Stimulated activated CD4-positive, alpha-beta T cell treated with anti-CD3 and anti-CD28 coated beads, Interleukin-4, amount 100 ng/mL, for 24 hours (primary cell): ENCODE measurements at places on chromosomes 5 and 9.

- no peak for DNase-seq
Observed at GRCh38 chr5:62560786-62561185, 17.8 kb upstream of the LRRC70 start.

- no peak for DNase-seq
Observed at GRCh38 chr5:548256-548655, 24.0 kb upstream of the SLC9A3 start.

- DNase-seq, result no peak
Observed at GRCh38 chr9:94983552-94983951, 257.1 kb downstream of the AOPEP start.

DNA sequence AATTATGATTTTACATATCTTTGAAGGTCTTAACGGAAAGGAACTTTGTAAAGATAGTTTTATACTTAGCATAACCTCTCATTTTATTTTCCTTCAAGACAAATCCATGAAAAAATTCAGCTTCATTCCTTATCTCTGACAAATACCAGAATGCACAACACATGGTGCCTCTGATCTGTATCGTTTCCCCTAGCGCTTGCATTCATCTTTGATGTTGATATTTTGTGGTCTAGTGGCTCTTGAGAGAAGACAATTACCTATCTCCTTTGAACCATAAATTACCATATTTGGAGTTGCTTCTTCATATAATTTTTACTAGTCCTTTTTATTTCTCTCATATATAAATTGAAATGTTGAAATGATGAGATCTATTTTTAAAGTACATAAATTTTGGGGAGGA lies 551.3 kb downstream of the PDE4D start:
- no peak for DNase-seq

DNA sequence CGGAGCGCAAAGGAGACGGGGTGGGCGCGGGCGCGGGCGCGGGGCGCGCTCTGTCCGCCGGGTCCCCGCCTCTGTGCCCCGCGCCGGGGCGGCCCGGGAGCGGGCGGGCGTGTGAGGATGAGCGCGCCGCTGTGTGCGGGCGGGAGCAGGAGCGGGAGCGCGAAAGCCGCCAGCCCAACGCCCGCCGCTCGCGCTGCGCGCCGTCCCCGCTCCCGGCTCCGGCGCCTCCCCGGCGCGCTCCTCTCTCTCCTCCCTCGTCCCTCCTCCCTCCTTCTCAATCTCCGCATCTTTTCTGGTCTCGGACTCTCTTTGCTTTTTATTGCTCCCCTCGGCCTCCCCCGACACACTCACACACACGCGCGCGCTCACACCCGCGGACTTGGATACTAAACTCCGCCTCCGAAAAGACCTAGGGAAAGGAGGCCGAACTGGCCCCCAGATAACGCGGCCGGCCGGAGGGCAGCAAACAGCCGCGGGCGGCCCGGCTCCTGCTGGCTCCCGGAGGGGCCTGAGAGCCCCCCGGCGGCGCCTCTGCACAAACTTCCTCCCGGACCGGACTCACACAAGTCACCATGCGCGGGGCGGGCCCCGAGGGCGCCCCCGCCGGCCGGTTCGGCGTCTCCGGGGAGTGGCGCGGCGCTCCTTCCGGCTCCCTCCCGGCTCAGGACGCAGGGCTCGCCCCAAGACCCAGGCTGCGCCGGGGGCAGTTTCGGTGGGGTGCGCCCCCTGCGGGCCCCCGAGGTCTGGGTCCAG lies at the start of gene FIBCD1:
Gene FIBCD1 (minus strand): TSS at position 596 of the 753 bp plus-strand sequence. CDS start 640 bp downstream, outside the sequence.
- DNase-seq, result no peak
